ENCODE measurements at places on chromosomes 5 and 9.

DNA sequence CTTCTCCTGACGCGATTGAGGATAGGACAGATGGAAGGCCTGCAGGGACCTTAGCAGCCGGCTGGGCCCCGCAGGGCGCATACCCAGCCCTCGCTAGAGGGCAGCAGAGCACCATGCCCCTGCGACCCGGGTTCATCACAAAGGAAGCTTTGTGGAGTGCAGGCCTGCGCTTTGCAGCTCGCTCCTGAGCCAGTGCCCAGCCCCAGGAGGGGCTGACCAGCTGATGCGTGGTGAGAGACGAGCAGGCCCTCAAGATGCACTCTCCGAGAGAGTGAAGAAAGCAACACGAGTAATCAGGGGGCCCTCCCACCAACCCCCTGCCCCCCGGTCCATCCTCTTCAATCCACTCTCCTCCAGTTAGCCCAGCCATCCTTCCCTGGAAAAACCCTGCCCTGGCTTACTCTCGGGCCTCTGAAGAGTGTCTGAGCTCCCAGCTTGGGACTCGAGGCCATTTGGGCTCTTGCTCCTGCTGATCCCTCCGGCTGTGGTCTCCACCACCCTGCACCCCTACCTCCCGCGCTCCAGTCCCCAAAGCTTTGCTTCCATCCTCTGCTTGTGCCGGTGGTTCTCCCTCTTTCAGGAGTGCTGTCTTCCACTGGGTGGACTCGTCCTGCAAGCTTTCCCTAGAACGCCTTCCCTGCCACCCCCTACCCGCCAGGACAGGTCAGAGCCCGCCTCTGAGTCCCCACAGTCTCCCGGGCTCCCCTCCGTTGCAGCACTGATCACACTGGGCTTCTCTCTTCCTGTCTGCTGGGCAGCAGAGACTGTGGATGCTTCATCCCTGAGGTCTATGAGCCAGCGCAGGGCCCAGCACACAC lies 9.1 kb upstream of the KIF12 start:
- no peak for DNase-seq

DNA sequence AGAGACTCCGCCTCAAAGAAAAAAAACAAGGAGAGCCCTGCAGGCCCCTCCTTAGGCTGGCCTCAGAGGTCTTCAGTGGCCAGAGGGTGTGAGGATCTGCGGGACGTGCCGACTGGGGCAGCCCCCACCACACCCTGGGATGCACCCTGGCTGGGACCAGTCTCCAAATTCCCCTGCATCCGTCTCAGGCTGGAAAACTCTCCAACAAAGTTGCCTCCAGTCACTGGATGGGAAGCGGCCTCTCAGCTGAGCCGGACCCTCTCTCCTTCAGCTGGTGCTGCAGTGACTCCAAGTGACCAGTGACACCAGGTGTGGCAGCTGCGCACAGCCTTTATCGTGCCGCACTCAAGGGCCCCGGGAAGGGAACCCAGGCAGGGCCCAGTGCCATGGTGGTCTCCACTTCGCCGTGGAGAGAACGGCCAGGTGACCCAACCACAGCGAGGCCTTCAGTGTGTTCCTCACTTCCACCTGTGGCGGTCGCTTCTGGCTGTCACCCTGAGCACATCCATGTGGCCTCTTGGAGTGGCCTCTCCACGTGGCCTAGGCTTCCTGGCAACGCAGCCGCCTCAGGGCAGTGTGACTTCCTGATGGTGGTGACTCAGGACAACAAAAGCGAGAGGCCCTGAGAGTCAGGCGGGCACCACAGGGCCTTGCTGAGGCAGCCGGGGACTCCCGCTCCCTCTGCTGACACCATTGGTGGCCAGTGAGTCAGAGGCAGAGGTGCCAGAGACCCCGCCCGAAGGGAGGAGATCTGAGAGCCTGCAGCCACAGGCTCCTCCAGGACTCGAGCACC lies 19.3 kb upstream of the CAMSAP1 start:
- peak; percentile 50 for DNase-seq

- DNase-seq: no peak
Measured at GRCh38 chr9:134637696-134638501, 3.7 kb upstream of the COL5A1 start.

DNA sequence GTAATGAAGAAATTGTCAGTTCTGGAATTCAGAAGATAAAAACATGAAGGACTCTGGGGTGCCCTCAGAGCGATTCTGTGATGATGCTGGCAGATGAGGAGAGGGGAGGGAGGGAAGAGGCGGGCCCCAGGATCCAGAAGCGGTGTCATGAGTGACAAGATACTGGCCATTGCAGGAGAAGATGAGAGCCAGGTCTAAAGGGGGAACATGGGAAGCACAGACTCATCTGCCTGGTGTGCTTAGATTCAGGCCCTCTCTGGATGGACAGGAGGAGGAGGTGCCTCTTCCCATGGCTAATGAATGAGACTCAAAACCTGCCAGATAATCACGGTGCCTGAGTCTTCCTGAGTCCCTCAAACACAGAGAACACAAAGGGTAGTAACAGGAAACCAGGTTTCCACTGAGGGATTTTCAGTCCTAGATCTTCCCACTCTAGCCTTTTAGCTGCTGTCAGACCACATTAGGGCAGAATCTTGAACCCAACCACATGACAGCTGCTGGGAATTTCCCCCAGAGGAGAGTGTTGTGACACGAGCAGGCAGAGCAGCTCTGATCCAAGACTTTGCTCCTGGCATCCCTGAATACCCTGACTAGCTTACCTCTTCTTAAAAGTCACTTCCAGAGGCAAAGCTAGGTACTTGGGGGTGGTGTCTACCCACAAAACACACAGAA lies 28.2 kb upstream of the HSPA9 start:
- DNase-seq: no peak

GRCh38 chr9:38026840-38027527 lies 42.0 kb downstream of the SHB start:
- DNase-seq: no peak

GRCh38 chr5:107948377-107948776 lies 277.6 kb upstream of the EFNA5 start:
- no peak for DNase-seq

DNA sequence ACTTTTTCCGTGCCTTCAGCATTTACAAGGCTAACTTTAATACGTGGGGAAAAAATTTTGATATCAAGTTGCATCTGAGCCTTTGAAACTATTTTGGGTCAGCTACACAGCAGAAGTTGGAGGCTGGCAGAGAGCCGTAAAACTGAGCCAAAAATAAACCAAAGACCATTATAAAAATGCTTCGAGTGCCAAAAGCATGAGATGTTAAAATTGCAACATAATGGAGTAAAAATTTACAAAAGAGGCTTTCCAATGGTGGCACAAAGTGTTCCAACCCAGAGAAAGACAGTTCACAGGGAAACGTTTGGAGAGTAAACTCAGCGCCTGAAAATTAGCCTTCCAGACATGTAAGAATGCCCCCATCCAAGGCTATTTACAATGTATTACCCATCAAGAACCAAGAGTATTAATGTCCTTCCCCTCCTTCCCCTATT lies 190.3 kb downstream of the TLE1 start:
- DNase-seq: peak; percentile 42

- DNase-seq: no peak
Measured at GRCh38 chr5:28517691-28518090, 1479.3 kb upstream of the CDH9 start.

GRCh38 chr9:104553261-104553660 lies 15.7 kb upstream of the OR13C8 start:
- no peak for DNase-seq

- DNase-seq: no peak
Measured at GRCh38 chr5:131430794-131431193, 166.9 kb downstream of the CDC42SE2 start.

Data from HS-27A (cell line).